ENCODE measurements at places on chromosomes 1 and 21.
A peak's percentile ranks its signal among the peaks of the same experiment; 100 is the strongest.

- peak overlapping the region; percentile 93 for H3K4me3 ChIP-seq
- peaks cover 69% of the 10 kb centered on the region for H3K4me1 ChIP-seq
- DNase-seq, result no peak
Observed at GRCh38 chr1:156081180-156081916, 917 bp downstream of the MEX3A start.

GRCh38 chr1:237411621-237412020 is 369.6 kb downstream of the RYR2 start:
- no peak overlapping the region for H3K4me3 ChIP-seq
- no peaks in the 10 kb centered on the region for H3K4me1 ChIP-seq
- H3K27ac ChIP-seq, result no peak overlapping the region
- H3K36me3 ChIP-seq, result no peaks in the 10 kb centered on the region
- DNase-seq, result no peak

- no peaks in the 10 kb centered on the region for H3K36me3 ChIP-seq
- peaks cover 11% of the 10 kb centered on the region for H3K4me1 ChIP-seq
- H3K4me3 ChIP-seq, result no peak overlapping the region
- no peak overlapping the region for H3K27ac ChIP-seq
Observed at GRCh38 chr1:85444381-85444780, 20.6 kb downstream of the DDAH1 start.

DNA sequence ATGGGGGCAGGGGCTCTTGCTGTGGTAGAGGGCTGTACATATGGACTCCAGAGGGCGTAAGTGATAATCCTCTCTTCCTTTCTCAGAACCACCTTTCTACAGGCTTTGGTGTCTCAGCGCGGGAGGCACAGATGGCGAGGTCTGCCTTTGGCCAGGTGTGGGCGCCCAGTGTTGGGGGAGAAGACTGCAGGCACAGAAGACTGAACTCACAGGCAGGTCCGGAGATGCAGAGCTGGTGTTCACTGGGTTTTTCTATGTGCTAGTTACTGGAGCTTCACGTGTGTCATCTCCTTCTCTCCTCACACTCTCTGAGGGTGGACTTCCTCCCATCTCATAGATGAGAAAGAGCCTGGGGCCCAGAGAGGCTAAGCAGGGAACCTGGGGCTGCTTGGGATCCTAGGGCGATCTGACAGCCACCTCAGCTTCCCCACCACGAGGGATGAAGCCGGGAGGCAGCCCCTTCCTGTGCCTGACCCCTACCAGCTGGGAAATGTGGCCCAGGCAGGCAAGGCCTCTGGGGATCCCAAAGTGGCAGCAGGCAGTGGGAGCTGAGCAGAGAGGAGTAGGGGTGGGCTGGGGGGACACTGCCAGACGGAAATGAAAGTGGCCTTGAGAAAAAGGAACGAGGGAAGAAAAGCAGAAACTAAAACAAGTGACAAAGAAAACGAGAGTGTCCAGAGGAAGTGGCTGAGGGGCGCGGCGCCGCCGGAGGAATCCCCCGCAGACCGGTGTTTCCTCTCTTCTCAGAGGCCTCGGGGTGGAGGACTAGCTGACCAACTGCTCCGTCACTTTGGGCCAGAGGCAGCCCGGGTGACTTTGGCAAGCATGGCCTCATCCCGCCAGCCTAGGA is 191.6 kb downstream of the HIVEP3 start:
- H3K27me3 ChIP-seq, result no peaks in the 10 kb centered on the region
- no peaks in the 10 kb centered on the region for H3K36me3 ChIP-seq
- H3K4me3 ChIP-seq, result no peak overlapping the region
- no peak for DNase-seq
- H3K27ac ChIP-seq, result no peak overlapping the region
- peaks cover 38% of the 10 kb centered on the region for H3K4me1 ChIP-seq

GRCh38 chr1:225460737-225461532 is 33.1 kb upstream of the LBR start:
- no peak overlapping the region for H3K27ac ChIP-seq
- H3K36me3 ChIP-seq, result no peaks in the 10 kb centered on the region
- no peaks in the 10 kb centered on the region for H3K27me3 ChIP-seq
- peaks cover 39% of the 10 kb centered on the region for H3K4me1 ChIP-seq
- no peak overlapping the region for H3K4me3 ChIP-seq

DNA sequence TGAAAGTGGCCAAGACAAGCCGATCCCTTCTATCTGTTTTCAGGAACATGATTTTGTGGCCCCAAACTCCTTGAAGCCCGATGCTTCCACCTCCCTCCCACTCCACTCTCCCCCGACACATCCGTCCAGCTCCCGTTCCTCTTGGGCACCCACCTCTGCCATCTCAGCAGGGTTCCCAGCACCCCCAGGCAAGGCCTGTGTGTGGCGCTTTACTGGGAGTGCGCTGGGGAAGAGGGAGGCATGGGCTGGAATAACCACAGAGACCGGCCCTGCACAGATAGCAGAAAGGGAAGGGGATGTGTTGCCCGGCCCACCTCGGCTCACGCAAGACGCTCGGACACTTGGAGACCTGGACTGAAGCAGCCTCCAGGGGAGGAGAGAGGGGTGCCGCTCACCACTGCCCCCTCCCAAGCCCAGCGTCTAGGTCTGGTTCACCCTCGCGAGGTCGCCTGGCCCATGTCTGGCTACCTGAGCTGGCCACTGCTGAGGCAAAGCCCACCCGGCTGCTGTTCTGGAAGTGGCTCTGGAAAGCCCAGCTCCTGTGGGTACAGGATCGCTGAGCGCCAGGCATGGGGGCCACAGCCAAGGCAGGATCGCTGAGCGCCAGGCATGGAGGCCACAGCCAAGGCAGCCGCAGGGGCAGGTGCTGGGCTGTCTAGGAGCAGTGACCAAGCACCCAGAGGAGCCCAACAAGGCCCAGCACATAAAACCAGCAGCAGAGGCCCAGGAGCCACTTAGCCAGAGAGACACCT is 23.8 kb upstream of the COL18A1 start:
- DNase-seq, result no peak
- H3K27ac ChIP-seq, result no peak overlapping the region

DNA sequence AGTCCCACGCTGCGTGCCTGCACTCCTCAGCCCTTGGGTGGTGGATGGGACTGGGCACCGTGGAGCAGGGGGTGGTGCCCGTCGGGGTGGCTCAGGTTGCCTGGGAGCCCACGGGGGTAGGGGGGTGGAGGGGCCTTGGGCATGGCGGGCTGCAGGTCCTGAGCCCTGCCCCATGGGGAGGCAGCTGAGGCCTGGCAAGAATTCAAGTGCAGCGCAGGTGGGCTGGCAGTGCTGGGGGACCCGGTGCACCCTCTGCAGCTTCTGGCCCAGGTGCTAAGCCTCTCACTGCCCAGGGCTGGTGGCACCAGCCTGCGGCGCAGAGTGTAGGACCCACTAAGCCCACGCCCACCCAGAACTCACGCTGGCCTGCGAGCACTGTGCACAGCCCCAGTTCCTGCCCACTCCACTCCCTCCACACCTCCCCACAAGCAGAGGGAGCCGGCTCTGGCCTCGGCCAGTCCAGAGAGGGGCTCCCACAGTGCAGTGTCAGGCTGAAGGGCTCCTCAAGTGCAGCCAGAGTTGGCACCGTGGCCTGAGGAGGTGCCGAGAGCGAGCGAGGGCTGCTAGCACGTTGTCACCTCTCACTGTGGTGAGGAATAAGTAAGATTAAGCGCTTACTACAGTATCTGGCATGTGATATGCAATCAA is 12.8 kb downstream of the TNNI3K start:
- H3K27me3 ChIP-seq, result no peaks in the 10 kb centered on the region
- H3K4me3 ChIP-seq, result no peak overlapping the region
- no peaks in the 10 kb centered on the region for H3K4me1 ChIP-seq
- peaks cover 2% of the 10 kb centered on the region for H3K36me3 ChIP-seq

- no peak overlapping the region for H3K4me3 ChIP-seq
- H3K27ac ChIP-seq, result no peak overlapping the region
- no peaks in the 10 kb centered on the region for H3K36me3 ChIP-seq
- H3K27me3 ChIP-seq, result no peaks in the 10 kb centered on the region
- H3K4me1 ChIP-seq, result no peaks in the 10 kb centered on the region
Observed at GRCh38 chr1:110292031-110292741, 47.0 kb upstream of the RBM15 start.
